ENCODE measurements at places on chromosomes 1 and 21.

DNA sequence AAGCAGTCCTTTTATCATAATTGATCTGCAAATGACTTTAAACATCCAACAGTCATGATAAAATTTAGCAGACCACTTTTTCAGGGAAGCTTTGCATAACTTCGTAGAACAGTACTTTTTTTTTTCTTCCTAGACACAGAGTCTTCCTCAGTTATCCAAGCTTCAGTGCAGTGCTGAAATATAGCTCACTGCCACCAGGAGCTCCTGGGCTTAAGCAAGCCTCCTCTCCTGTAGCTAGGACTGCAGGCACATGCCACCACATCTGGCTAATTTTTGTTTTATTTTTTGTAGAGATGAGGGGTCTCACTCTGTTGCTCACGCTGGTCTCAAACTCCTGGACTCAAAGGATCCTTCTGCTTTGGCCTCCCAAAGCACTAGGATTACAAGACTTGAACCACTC is 3.8 kb downstream of the F13B start:
- no peak for DNase-seq

GRCh38 chr1:40692429-40692895 is 958 bp downstream of the NFYC start:
- DNase-seq, result no peak

DNA sequence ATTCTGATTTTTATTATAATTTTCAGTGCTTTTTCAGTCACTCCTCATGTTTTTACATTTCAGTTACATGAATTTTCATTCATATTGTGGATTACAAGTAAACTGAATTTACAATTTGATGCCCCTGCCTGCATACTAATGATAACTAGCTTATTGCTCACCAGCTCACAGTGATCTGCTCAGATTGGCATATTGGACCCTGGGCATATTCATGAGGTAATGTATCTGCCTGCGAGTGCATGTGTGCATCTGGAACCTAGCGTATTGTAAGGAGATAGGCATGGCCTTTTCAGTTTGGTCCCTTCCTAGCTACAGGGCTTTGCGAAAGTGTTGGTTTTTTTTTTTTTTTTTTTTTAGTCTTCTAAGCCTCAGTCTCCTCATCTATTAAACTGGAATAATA is 213.7 kb downstream of the SDCCAG8 start:
- no peak for DNase-seq

- no peak for DNase-seq
Measured at GRCh38 chr1:66351913-66352312, 182.0 kb upstream of the SGIP1 start.

GRCh38 chr1:201966171-201966570 is 10.9 kb downstream of the TIMM17A start:
- DNase-seq, result no peak

GRCh38 chr1:158728510-158729225 is 8.1 kb upstream of the OR6K3 start:
- DNase-seq, result no peak

- no peak for DNase-seq
Measured at GRCh38 chr1:54846716-54847284, 40.2 kb downstream of the DHCR24 start.

DNA sequence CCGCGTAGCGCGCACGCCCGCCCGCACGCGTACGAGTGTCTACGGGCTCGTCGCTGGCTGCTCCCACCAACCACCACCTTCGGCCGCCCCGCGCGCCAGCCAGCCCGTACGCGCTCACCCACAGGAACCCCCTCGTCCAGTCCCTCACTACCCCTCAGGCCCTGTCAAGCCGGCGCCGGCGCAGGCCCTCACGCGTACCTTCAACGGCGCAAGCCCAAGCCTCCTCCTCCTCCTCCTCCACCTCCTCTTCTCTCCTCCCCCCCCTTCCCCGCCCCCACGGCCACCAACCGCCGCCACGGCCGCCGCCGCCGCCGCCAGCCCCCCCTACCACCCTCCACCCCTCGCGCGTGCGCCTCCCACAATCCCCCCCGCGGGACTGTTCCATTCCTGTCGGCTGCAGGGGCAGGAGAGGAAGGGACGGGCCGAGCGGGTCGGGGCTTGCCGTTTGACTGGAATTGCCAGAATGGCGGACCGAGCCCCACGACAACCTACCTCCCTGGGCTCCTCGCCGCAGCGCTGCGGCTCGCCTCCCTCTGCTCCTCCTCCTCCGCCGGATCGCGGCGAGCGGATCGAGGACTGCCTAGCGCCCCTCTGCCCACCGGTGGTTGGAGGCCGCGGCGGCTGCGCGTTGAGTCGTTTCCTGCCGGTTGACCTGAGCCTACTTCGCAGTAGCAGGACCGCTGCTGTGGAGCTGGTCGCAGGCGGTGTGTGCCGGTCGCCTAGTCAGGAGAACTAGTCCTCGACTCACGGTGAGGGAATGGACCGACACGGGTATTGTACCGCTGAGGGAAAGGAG is at the start of gene ASH1L:
TSS of gene ASH1L (minus strand) at position 223 of the 796 bp plus-strand sequence. CDS start 41,284 bp downstream, outside the sequence.
- peak; percentile 95 for DNase-seq

DNA sequence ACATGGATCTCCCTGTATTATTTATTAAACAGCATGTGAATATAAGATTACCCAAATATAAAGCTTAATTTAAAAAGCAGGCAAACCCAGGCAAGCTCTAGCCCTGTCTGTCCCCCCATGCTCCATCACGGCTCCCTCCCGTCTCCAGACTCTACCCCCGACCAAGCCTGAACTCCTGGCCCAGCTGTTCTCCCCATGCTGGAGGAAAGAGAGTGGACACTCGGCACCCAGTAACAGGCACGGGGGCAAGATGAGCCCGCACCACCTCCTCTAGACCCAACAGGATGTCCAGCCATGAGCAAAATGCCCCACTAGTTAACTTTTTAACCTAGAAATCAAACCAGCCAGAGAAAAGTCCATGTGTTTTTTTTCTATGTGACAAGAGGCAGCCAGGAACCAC is 19.3 kb downstream of the SLC19A1 start:
- no peak for DNase-seq

DNA sequence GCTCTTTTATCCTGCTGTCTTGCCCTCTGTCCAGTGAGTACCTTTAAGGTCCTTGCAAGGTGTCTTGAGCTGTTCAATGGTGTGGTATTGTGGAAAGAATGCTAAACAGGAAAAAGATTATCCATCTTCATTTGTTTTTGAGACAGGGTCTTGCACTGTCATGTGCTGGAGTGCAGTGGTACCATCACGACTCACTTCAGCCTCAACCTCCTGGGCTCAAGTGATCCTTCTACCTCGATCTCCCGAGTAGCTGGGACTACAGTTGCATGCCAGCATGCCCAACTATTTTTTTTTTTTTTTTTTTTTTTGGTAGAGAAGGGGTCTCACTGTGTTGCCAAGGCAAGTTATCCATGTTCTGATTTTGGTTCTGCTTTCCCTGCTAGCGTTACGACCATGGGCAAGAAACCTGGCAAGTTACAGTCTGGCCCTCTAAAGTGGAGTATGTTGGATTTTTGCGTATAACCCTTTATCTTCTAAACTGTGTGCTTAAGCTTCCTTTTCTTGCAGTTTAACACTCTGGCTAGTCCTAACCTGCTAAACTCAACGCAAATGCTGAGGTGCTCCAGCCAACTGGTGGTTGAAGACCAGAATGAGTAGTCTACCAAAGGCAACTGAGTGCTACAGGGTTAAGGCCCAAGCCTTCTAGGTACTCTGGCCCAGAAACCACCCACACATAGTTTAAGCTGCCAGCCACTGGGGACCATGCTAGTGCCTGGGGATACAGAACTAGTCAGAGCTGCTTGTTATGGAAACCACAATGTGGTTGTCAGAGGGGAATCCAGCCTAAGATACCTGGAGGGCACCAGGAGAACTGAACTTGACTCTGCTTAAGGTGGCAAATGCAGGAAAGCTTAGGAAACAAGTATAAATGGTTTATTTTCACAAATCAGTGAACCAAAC is 7.9 kb downstream of the RPL11 start:
- DNase-seq, result no peak

DNA sequence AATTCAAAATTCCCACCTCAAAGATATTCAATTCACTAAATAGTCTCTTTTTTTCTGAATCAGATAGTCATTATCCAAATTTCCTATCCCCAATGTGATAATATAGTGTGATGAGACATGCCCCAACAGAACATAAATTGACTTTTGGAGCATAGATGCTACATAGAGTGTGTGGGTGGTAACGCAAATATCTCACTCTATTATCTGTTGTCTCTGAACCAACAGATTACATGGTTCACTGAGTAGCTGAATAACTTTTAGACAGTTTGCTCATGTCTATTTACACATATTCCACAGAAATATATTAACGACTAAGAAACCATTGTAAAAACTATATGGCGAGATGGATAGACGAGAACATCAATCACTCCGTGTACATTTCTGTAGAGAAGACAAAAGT is 209.9 kb downstream of the BARHL2 start:
- DNase-seq, result no peak

GRCh38 chr1:88648706-88649105 is 35.4 kb upstream of the PKN2 start:
- DNase-seq, result no peak

- DNase-seq, result no peak
Measured at GRCh38 chr1:13893409-13893821, 193.4 kb downstream of the PRDM2 start.

DNA sequence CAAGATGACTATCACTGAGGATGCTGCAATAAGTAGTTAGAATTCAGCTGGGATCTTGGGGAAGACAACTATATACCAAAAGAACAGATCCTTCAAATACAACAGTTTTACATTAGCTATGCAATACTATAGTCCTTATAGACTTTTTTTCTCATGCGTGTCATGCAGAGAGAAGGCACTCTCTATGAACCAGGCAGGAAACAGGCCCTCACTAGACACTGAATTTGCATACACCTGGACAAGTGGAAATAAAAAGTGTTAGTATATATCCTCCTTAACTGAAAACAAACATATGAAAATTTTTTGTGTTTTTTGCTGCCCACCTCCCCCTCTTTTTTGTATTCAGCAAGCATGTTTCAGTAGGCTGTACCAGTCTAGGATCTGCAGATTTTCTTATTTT is 29.9 kb downstream of the TMCO1 start:
- DNase-seq, result no peak

GRCh38 chr1:18412882-18413353 is 67.8 kb upstream of the KLHDC7A start:
- DNase-seq, result no peak

GRCh38 chr1:186905561-186905960 is 76.8 kb downstream of the PLA2G4A start:
- DNase-seq, result peak; percentile 61

GRCh38 chr21:45388011-45388521 is 16.9 kb upstream of the COL18A1 start:
- no peak for DNase-seq

- DNase-seq, result no peak
Measured at GRCh38 chr1:183876309-183876708, 71.4 kb downstream of the RGL1 start.

- DNase-seq, result peak; percentile 27
Measured at GRCh38 chr1:208997726-208998312, 585.7 kb upstream of the CAMK1G start.

DNA sequence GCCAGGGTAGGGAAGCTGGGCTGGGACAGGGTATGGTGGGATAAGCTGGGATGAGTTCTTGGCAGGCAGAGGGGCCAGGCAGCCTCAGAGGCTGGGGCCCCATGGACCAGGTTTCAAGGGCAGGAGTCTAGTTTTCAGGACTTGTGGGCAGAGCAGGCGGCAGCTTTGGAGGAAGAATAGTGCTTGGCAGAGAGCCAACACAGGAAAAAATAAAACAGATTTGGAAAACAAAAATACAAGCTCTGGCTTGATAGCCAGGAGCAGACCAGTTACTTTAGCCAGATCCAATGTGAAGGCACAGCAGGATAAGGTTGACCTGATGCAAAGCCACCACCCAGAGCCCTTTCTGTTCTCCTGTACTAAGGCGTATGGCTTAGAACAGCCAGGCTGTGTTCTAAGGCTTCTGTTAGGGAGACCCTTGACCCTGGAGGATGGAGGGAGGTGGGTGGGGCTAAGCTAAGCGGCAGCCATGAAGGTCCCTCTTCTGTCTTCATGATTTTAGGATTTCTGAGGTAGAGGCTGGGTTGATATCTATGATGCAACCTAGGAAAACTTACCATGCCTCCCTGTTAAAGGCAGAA is 5.5 kb downstream of the TRAF5 start:
- DNase-seq, result no peak

DNA sequence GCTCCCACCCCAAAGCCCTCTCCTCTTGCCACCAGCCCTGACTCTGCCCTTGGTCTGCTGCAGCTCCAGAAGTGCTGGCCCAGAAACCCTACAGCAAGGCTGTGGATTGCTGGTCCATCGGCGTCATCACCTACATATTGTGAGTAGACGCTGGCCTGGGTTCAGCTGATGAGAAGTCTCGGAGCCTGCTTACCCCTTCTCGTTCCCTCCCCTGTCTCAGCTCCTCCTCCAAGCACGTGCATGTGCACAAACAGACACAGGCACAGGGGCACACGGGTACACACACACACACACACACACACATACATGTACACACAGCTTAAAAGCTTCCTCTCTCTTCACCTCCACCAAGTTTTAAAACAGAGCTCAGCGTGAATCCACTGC is 24.3 kb downstream of the CAMK1G start:
- no peak for DNase-seq

GRCh38 chr1:67645495-67646144 is 39.4 kb upstream of the GADD45A start:
- DNase-seq, result no peak

DNA sequence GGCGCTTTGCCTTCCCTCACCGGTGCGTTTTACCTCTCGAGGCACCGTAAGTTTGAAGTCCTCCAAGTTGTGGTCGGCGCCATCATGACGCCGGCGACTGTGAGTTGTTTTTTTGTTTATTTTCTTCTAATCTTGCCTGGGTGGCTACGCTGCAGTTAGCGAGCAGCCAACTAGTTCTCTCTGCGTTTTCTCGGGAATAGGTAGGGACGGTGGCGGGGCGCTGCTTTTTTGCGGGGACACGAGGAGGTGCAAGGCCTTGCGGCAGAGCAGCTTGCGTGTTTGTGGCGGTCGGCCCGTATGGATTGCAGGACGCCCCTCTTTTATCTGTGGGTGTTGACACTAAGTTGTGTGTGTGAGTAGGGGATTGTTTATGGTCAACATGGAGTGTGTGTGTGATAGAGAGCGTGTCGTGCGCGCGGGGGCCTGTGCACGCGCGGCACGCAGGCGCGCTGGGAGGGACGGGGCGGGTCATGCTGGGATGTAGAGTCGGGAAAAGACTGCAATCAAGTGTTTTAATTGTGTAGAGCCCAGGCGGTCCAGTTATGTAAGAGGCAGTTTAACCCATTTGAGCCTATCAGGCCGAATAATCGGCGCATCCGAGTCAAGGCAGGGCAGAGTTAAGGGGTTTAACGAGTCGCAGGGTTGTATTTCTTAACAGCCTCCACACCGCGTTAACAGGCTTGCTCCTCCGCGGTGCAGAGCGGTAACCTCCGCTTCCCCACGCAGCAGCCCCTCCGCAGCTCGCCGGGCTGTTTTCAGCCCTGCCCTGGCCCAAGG is 1.2 kb upstream of the NEGR1 start:
- peak; percentile 80 for DNase-seq
